Hepatocyte (in vitro differentiated cells): ENCODE measurements at places on chromosomes 7 and 10. TPM values are rescaled to one million over a fixed set of nuclear protein-coding genes. Genes with fewer than 3 reads are reported as not detected.

The ZNF503 gene
- 17.6 and 19.6 TPM in 2 replicates for total RNA-seq

The IFIT3 gene
- 10.5 and 10.8 TPM in 2 replicates for total RNA-seq

The SMKR1 gene
- total RNA-seq: 0.88 TPM in 1 of 2 replicates, not detected in the other

The RSPH10B gene
- not detected in 2 replicates for total RNA-seq

DNA sequence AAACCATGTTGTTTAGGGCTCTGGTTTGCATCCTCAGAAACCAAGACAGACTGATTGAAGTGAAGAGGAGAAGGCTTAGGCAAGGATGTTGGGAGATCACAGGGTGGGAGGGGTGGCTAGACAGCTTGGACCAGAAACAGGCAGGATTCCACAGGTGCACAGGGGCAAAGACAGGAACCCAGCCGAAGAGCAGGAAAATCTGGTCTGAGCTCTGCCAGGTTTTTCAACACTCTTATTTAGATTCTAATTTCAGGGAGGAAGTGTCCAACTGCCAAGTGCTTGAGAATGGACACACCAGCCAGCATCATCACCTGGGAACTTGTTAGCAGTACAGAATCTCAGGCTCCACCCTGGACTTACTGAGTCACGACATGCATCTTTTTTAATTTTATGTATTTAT is 93.8 kb downstream of the MARCHF5 start:
- H3K4me1 ChIP-seq: no peaks in the 10 kb centered on the region
- no peaks in the 10 kb centered on the region for H3K36me3 ChIP-seq
- H3K27ac ChIP-seq: no peak overlapping the region
- no peak for DNase-seq
- H3K27me3 ChIP-seq: peaks cover 14% of the 10 kb centered on the region

- no peaks in the 10 kb centered on the region for H3K36me3 ChIP-seq
- no peak for DNase-seq
- no peak overlapping the region for H3K4me3 ChIP-seq
- no peaks in the 10 kb centered on the region for H3K27me3 ChIP-seq
Measured at GRCh38 chr10:132590752-132591121, 53.1 kb downstream of the INPP5A start.

GRCh38 chr7:37908221-37908788 is 8.3 kb downstream of the SFRP4 start:
- no peaks in the 10 kb centered on the region for H3K4me1 ChIP-seq
- DNase-seq: no peak
- H3K27ac ChIP-seq: no peak overlapping the region
- no peak overlapping the region for H3K4me3 ChIP-seq

GRCh38 chr7:1087952-1088920 is at the start of gene GPER1:
Gene GPER1, plus strand, starts transcription at chr7:1088113. Its CDS starts 3,616 bp downstream, at chr7:1091729.
- peak within 1 kb of the TSS; percentile 74 for H3K27ac ChIP-seq
- no peaks in the 10 kb centered on the region for H3K36me3 ChIP-seq
- peak within 1 kb of the TSS; percentile 55 for H3K4me3 ChIP-seq
- H3K27me3 ChIP-seq: no peaks in the 10 kb centered on the region
- peak; percentile 81 for DNase-seq

DNA sequence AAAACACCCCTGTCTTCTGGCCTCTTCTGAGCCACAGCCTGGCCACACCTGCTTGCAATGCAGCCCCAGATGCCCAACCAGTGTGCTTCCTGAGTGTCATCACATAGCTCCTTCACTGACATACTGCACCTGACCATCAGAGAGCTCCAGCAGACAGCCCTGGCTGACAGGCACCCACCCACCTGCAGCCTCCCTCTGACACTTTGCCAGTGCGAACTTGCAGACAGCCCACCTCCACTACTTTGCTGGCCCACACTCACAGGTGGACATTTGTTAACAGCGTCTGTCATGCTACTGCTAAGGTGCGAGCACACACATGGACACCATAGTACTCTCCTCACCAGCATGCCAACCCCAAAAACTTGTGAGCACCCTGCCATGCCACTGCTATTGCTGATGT is 740.1 kb downstream of the DNAJB9 start:
- H3K4me1 ChIP-seq: no peaks in the 10 kb centered on the region
- no peak overlapping the region for H3K27ac ChIP-seq
- no peaks in the 10 kb centered on the region for H3K36me3 ChIP-seq
- DNase-seq: no peak
- no peaks in the 10 kb centered on the region for H3K27me3 ChIP-seq

- no peak overlapping the region for H3K27ac ChIP-seq
- H3K4me1 ChIP-seq: no peaks in the 10 kb centered on the region
- no peaks in the 10 kb centered on the region for H3K36me3 ChIP-seq
- H3K27me3 ChIP-seq: no peaks in the 10 kb centered on the region
- DNase-seq: no peak
- H3K4me3 ChIP-seq: no peak overlapping the region
Measured at GRCh38 chr7:149846436-149847046, 8.4 kb downstream of the ZNF862 start.

DNA sequence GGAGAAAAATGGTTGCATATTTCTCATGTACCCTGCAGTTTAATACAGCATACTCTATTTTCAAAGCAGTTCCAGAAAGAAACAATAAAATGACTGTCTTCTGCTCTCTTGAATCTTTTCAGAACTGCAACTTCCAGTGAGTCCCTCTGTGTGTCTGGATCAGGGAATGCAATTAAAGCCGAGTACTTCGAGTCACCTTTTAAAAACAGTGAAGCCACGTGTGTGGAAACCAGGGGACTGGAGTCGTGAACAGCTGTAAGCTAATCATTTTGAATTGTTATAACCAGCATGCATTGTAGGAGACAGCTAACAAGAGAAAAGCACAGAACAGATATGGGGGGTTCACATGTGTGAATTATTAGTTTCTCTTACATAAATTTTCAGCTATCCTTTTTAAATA is 109.1 kb downstream of the CPED1 start:
- H3K4me3 ChIP-seq: no peak overlapping the region
- DNase-seq: no peak
- no peaks in the 10 kb centered on the region for H3K27me3 ChIP-seq
- H3K36me3 ChIP-seq: no peaks in the 10 kb centered on the region
- no peaks in the 10 kb centered on the region for H3K4me1 ChIP-seq
- no peak overlapping the region for H3K27ac ChIP-seq

- DNase-seq: no peak
- H3K36me3 ChIP-seq: no peaks in the 10 kb centered on the region
- no peak overlapping the region for H3K27ac ChIP-seq
- H3K4me3 ChIP-seq: no peak overlapping the region
- no peaks in the 10 kb centered on the region for H3K4me1 ChIP-seq
- H3K27me3 ChIP-seq: no peaks in the 10 kb centered on the region
Measured at GRCh38 chr10:48564466-48565160, 40.3 kb downstream of the ARHGAP22 start.

GRCh38 chr10:48976196-48976595 is 36.6 kb upstream of the LRRC18 start:
- H3K36me3 ChIP-seq: no peaks in the 10 kb centered on the region
- H3K4me3 ChIP-seq: no peak overlapping the region
- no peaks in the 10 kb centered on the region for H3K27me3 ChIP-seq
- H3K27ac ChIP-seq: no peak overlapping the region

DNA sequence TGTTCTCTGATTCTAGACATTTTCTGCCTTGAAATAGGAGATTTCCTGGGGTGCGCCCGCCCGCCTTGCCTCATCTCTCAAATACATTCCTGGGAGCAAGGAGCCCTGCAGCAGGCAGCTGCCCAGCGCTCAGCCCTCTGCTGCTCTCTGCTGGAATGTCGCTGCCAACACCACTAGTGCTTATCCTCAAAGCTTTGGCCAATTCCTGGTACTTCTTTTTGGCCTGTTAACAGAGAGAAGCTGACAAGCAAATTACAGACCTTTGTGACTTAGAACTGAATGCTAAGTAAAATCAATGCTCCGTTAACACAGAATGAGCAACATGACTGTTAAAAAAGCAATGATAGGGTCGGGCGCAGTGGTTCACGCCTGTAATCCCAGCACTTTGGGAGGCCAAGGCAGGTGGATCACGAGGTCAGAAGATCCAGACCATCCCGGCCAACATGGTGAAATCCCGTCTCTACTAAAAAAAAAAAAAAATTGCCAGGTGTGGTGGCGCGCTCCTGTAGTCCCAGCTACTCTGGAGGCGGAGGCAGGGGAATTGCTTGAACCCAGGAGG is 41.9 kb upstream of the SYPL1 start:
- H3K27me3 ChIP-seq: peaks cover 10% of the 10 kb centered on the region
- H3K36me3 ChIP-seq: no peaks in the 10 kb centered on the region
- peak; percentile 89 for DNase-seq
- H3K4me3 ChIP-seq: no peak overlapping the region
- peaks cover 6% of the 10 kb centered on the region for H3K4me1 ChIP-seq

GRCh38 chr7:25068502-25069213 is 56.4 kb downstream of the CYCS start:
- no peaks in the 10 kb centered on the region for H3K27me3 ChIP-seq
- H3K4me3 ChIP-seq: no peak overlapping the region
- no peak overlapping the region for H3K27ac ChIP-seq
- H3K36me3 ChIP-seq: no peaks in the 10 kb centered on the region
- DNase-seq: no peak

DNA sequence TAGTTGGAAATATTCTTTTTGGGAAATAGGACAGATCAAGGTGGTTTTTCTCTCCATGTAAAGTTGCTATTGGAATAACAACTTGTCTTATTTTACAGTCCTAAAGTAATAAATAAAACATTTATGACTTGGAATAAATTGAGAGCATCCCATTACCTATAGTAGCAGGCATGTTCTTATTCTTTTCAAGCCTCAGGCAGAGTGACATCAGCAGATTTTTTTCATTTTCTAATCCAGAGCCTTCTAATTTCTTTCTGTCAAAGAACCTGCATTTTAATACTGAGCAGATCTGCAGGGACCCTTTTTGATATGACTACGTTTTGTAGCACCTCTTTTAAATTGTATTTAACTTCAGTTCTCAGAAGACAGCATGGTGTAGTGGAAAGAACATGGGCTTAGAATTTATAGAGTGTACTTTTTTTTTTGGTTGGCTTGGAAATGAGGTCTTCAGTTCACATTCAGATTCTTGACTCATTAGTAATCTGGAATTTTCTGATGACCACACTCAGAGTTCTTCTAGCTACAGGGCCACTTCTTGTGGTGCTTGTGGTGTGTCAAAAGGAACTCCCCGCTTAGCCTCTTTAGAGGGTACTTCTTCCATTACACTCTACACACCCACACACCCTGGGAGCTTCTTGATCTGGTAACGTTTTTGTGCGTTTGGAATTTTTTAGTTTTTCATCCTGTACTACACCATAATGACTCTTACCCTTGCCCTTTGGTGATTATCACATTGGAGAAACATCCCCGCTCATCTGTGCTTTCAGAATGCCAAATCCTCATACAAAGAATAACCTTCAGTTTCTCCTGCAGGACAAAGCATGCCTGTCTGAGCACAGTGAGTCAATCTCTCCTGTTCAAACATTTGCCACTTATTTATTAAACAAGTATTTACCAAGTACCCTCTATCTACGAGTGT is 34.6 kb downstream of the AGK start:
- no peaks in the 10 kb centered on the region for H3K27me3 ChIP-seq
- H3K4me3 ChIP-seq: no peak overlapping the region
- H3K4me1 ChIP-seq: no peaks in the 10 kb centered on the region
- no peaks in the 10 kb centered on the region for H3K36me3 ChIP-seq
- no peak for DNase-seq
- no peak overlapping the region for H3K27ac ChIP-seq

DNA sequence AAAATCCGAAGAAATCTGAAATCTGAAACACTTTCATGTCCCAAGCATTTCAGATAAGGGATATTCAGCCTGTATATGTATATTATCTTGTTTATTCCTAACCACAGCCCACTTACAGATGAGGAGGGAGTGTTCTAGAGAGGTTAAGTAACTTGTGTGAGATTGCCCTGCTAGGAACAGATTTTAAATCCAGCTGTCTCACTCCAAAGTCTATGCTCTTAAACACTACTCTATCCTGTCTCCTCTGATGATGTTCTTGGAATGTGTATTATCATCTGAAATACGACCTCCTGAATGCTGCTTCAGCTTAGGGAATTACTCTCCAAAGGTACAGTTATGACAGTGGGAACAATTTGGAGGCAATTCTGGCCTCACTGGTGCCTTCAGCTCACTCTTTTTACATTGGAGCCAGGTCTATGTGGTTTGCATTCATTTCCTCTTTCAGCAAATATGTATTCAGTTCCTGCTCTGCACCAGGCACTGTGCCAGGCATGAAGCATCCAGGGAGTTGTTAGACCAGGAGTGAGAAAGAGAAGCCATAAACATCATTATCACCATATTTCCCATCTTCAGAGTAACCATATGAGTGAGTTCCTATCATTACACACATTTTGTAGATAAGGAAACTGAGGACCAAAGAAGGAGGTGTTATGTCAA is 70.2 kb downstream of the NOC3L start:
- DNase-seq: no peak
- no peak overlapping the region for H3K4me3 ChIP-seq
- H3K4me1 ChIP-seq: no peaks in the 10 kb centered on the region
- H3K27me3 ChIP-seq: no peaks in the 10 kb centered on the region
- H3K36me3 ChIP-seq: no peaks in the 10 kb centered on the region

GRCh38 chr10:33176688-33177087 is 157.8 kb downstream of the NRP1 start:
- no peak overlapping the region for H3K4me3 ChIP-seq
- no peaks in the 10 kb centered on the region for H3K27me3 ChIP-seq
- peaks cover 7% of the 10 kb centered on the region for H3K4me1 ChIP-seq
- H3K27ac ChIP-seq: no peak overlapping the region
- no peak for DNase-seq
- H3K36me3 ChIP-seq: no peaks in the 10 kb centered on the region

DNA sequence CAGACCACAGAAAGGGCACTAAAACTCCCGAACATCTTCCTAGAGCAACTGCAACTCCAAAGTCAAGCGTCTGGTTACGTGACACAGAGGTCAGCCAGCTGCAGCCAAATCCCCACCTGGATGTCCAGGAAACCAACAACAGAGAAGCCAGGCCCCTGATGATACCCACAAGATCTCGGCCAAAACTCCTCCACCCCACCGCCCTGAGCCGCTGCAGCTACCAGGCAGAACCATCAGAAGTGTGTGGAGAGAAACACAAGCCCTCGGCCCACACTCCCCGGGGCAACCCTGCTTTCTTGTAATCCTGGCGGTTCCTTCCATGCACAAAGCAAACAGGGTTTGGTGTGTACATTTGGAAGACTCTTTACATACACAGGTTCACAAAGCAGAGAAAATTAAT is 8.7 kb downstream of the CHST15 start:
- DNase-seq: no peak
- H3K27ac ChIP-seq: no peak overlapping the region
- H3K4me1 ChIP-seq: no peaks in the 10 kb centered on the region
- H3K4me3 ChIP-seq: no peak overlapping the region
- H3K27me3 ChIP-seq: no peaks in the 10 kb centered on the region
- no peaks in the 10 kb centered on the region for H3K36me3 ChIP-seq
